ENCODE measurements at places on chromosomes 3 and 15.

- DNase-seq, result no peak
Observed at GRCh38 chr3:69204315-69204957, 82.0 kb upstream of the LMOD3 start.

DNA sequence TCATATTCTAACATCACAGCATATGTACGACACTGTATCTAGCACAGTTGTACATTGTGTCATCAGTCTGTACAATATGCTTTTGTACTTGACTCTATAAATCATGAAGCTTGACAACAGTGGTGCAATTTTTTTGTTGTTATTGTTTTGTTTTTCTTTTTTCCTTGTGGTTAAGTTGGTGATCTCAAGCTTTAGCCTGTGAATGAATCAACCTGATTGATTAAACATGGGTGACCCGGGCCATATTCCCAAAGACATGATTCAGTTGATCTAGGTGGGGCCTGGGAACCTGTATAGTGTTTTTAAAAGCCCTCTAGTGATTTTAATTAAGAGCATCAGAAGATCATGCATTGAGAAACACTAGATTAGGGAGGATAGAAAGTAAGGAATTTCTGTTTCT, 101.8 kb upstream of the AADACL2 start:
- DNase-seq, result no peak

- no peak for DNase-seq
Observed at GRCh38 chr3:25585361-25586166, 79.1 kb downstream of the TOP2B start.

GRCh38 chr3:30644615-30645014, 38.2 kb downstream of the TGFBR2 start:
- peak; percentile 32 for DNase-seq

DNA sequence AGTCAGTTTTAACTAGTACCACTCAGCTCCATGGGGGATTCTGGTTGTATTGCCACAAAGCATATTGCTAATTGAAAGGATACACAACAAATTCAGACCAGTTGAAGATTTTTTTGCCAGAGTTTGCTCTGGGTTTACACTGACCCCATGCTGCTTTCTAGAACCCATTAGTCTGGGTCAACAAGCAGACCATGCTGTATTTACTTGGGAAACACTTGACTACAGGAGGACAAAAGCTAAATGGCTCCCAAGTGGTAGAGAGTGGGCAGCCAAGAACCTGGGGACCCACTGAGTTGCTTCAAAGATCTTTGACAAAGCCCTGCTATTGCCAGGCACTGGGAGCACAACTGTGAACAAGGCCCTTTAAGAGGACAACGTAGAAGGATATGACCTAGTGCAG, 86.8 kb upstream of the PSMD6 start:
- DNase-seq, result no peak

DNA sequence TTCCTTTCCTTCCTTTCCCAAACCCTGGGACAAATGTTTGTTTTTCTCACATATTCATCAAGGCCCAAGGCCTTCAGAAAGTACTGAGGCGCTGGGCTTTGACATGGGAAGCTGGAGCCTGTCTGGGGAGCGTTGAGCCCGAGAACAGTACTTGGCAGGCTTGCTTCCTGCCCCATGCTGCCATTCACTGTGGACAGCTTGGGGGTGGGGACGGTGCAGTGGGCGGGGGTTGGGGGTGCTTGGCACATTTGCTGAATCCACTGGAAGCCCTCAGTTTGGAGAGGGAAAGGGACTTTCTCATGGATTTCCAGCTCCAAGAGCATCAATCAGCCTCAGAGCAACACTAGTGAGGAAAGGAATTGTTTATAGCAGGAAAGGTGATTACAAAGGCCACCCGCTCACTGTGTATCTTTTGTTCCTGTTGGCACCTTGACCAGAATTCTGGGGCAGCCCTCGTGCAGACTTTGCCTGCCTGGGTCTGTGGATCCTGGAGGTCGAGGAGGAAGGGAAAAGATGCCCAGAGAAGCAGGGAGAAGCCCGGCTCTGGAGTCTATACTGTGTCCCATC, 199.8 kb upstream of the RGMA start:
- no peak for DNase-seq

- DNase-seq, result no peak
Observed at GRCh38 chr15:67855842-67856241, 16.0 kb upstream of the RNU6-1 start.

DNA sequence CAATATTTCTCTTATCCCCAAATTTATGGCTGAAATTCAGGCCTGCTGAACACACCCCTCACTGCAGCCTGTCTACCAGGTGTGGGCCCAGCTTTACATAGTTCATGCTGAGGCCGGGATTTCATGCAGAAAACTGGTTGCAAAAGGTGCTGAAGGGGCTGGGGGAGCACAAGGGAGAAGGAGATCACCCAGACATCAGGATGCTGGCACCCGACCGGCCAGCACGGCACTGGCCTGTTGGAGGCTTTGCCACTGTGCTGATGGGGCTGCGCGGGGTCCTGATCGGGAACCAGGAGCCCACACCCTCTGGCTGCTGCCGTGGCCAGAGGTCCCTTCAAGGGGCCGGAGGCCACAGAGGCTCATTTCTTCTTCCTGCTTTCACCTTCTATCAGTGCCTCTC, 177.9 kb upstream of the C2CD4B start:
- no peak for DNase-seq

DNA sequence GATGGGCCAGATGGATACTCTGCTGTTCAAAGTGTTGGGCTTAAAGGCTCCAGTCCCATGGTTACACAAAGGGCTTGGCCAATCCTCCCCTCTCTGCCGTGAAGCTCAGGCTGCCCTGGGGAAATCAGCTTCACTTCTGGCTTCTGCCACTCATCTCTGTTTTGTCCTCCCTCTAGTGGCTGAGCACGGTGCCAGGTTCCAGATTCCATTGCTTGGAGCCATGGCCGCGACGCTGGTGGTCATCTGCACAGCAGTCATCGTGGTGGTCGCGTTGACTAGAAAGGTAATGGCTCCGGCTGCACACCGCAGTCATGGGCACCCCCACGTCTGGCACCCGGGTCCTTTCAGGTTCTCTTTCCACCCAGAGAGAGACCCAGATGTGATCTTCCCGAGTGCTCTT, 5.6 kb downstream of the TIGIT start:
- DNase-seq, result peak; percentile 17

DNA sequence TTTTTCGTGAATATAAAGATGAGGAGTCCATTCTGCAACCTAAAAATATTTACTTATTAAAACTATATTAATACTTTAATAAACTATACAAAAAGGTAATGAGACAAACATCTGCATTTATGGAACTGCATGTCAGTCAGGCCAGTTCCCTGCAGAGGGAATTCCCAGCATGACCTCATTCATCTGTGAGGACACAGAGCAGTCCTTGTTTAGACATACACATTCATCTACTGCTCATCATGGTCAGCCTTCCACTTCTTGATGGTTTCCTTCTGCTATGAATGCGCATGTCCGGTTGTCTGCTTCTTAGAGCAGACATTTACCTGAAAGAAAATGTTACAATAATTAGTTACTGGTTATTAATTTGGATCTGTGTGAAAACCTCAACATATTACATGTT, 3.3 kb upstream of the ACTR8 start:
- no peak for DNase-seq

DNA sequence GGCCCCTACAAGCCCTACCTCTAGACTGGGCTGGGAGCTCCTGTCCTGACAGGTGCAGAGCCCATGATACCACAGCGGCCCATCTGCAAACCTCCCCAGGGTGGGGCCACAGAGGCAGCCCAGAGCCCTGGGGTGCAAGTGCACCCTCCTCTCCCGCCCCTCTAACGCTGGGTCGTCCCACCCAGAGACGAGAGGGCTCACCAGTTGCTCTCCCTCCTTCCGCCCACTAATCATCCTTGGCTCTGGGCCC, 742 bp downstream of the TNK2 start:
- DNase-seq, result no peak

- DNase-seq, result no peak
Observed at GRCh38 chr3:48276911-48277641, 36.2 kb downstream of the ZNF589 start.

DNA sequence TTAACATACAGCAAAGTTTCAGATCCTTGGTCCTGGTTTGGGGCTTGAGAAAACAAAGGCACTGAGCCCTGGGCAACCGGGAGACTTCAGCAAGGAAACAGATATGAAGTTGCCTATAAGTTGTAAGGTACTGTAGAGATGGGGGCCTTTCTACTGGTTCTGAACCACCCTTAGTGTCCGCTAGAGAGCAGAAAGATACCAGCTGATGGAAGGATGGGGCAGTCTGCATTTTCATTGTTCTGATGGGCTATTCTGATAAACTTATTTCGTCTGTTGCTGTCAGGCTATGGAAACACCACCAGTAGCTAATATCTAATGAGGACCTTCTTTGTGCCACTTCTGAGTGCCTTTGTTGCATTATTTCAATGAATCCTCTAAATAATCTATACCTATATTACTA, 38.7 kb downstream of the FGD5 start:
- DNase-seq, result no peak

DNA sequence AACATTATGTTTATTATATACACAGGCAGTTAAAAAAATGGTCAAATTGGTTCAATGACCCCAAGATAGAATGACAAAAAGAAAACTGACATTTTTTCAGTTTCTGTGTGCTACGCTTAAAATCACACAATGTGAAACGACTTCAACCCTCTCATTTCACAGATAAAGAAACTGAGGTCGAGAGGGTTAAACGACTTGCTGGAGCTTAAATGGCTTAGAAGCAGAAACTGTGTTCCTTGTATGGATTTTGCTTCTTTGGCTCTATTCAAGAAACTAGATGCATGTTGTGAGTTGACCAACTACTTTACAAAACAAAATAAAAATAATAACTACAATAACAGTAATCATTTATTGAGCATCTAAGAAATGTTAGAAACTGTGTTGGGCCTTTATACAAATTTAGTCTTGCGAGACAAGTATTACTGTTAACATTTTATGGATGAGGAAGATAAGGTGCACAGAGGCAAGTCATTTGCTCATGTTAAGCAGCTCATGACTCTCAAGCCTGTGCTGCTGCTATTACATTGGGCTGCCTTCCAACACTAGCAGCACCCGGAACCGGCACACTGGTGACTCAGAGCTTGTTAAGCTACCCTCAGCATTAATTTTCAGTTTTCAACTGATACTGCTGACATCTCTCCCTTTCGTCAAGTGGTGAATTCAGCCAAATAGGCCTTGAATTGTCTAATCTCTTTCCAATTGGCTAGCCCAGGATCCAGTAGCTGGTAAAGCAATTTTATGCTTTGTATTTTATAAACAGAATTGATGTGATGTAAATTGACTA, 487.6 kb downstream of the NAALADL2 start:
- DNase-seq, result no peak

DNA sequence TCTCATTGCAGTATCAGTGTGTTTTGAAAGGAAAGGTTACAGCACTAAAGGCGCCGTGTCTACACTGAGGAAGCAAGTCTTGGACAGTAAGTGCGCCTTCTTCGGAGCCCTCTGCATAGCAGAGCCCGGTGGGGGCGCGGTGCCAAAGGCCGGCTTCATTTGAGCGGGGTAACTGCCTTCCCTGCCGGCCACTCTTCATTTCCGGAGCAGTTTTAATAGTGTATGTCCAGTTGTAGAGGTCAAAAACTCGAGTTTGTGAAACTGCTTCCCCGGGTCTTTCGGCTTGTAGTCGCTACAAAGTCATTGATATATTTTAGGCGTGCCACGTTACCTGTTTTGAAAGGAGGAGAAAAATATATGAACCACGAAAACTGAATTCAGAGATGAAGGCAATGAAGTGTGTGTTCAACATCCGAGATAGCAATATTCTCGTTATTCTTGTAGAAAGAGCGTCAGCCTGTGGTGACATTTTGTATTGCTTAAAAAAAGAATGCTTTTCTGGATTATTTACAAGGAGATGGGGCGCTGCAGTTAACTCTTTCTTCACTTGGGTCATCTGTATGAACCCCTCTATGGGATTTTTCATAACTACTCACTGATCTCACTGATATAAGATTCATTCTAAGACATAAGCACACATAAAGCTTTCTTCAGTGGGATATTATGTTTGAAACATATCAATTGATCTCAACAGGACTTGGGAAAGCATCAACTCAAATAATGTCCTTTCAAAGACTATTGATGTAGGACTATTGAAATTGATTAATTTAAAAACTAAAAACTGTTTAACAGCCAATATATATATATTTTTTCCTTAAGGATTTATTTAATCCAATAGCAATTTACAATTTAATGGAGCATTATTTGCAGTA, 3.0 kb downstream of the ALCAM start:
- peak; percentile 17 for DNase-seq

GRCh38 chr3:114274929-114275328, 18.9 kb upstream of the TIGIT start:
- no peak for DNase-seq

GRCh38 chr3:15631426-15632211, 30.1 kb downstream of the BTD start:
- no peak for DNase-seq
